Activated CD4-positive, CD25-positive, alpha-beta regulatory T cell (primary cell): ENCODE measurements at places on chromosomes 5 and 9.

- DNase-seq: no peak
Observed at GRCh38 chr5:78698191-78698791, 49.7 kb upstream of the LHFPL2 start.

DNA sequence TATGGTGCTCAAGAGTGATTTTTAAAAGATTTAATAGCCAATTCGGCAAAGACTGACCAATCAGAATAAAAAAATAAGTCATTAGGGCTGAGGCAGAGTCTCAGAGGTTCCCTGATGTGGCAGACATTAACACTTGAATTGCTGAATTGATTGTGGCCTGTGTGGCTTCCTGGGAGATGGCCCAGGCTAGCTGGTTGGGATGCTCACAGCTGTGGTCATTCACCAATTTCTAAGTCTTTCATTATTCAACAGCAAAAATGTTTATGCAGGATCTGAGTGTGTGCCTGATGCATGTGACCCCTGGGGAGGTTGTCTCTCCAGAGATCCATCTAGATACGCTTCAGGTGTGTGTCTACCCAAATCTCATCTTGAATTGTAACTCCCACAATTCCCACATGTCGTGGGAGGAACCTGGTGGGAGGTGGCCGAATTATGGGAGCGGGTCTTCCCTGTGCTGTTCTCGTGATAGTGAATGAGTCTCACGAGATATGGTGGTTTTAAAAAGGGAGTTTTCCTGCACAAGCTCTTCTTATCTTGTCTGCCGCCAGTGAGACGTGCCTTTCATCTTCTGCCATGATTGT is 632.6 kb upstream of the SEMA6A start:
- no peak for DNase-seq

DNA sequence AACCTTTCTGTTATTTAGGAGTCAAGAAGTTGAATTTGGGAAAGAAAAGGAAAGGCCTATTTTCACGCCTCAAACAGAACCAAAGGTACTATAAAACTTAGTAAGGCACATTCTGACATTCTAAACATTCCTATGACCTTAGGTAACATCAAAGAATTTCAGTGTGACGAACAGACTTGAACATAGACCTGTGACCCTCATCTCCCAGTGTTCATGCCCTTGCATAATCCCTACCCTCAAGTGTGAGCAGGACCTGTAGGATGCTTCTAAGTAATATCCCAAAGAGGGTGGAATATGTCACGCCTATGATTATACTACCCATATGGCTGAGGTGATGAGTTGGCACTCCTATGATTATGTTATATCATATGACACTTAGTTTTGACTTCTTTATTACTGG is 540.9 kb downstream of the KIF4B start:
- DNase-seq: no peak

GRCh38 chr5:102596113-102596512 is 97.3 kb upstream of the SLCO6A1 start:
- no peak for DNase-seq

DNA sequence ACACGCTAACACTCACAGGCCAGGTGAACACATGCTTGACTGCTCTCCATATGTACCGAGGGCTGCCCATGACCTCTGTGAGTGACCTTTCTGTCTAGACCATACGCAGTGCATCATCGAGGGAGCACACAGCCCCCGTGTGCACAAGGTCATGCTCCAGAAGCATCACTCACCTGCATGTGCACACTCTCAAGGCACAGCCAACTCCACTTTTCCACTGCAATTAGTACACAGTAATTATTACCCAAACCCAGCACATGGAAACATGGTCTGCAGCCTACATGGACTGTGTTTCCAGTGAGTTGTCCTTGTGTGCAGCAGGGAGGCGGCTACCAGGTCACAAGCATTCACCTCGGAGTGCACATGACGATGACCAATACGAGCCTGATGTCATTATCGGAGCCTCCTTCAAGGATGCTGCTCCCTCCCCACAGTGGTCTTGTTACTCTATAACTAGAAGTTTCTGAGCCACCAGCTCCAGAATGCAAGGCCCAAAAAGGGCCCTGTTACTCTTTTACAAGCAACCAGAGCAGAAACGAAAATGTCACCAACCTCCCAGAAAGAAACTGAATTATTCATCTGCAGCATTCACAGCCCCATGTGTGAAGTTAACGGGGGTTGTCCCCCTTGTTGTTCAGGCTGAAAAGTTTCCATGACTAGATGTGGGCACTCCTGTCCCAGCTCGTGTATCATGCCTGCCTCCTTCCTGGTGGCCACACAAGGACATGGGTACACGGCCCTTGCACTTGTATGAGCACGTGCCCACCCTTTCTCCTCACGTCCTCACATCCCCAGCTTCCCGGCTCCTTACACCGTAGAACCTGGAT is 31.2 kb downstream of the SEMA4D start:
- no peak for DNase-seq

DNA sequence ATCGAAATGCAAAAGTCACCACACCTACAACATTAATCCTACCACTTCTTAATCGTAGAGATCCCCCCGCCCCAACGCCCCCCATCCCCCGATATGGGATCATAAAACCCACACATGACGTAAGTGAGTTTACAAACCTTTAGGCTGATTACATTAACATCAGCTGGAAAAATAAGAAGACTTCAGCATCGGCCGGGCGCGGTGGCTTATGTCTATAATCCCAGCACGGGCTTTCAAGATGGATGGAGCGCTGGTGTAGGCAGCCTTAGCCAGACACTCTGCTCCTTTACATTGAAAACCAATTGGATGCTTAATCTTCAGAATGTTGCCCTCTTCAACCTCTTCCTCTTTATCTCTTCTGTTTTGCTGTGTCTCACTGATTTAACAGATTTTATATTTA is 1376.0 kb downstream of the MAT2B start:
- no peak for DNase-seq

DNA sequence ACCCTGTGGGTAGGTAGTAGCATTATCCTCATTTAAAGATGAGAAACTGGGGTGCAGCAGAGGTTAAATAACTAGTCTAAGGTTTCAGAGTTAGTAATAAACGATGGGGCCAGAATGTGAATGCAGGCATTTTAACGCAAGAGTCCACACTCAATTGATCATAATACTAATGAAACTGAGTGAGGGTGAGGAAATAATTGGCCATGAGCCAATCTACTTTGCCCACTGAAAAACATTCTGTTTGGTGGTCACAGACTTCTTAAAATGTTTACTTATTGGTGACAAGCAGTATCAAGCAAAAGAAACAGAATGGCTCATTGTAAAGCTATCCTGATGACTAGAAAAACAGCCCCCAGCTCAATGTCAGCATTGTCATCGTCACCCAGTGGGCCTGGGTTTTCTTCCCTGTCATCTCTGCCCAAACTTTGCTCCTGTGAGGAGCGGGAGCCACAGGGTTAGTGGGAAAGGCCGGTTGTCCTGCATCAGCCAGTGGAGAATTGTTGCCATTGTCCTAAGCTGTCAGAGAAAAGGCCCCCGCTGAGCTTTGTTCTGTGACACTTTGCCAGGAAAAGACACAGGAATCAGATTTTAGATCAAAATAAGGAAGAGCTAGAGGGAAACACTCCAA is 77.3 kb upstream of the MAN2A1 start:
- no peak for DNase-seq

DNA sequence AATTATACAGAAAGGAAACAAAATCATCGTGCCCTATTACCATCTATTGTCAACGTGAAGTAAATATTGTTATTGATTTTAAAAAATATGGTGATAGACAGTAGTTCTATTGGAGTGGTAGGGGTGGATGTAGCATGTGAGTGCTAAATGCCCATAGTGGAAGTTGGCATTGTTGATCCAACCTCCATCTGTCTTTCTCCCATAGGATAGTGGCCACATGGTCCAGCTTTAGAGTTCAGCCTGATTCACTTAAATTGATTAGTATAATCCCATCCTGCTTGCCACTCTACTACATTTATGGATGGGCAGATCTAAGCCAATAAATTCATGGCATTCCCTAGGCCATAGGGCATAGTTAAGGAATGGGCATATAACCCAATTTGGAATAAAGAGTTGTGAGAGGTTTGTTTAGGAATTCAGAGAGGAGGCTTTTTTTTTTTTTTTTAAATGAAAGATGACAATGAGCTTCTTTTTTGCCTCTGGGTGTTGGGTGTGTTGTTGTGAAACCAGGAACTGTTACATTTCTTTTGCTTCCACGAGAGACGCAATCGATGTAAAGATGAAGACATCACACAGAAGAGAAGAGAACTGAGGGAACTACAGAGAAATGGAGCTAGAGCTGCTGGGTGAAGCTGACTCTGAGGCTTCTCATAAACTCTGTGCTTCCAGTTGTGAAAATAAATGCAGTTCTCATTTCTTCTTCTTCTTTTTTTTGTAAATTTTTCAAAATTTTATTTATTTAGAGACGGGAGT is 12.5 kb upstream of the CHD1 start:
- DNase-seq: no peak

- DNase-seq: no peak
Observed at GRCh38 chr9:137676998-137677397, 58.2 kb downstream of the EHMT1 start.

- DNase-seq: no peak
Observed at GRCh38 chr9:111961575-111961974, 65.0 kb downstream of the UGCG start.

DNA sequence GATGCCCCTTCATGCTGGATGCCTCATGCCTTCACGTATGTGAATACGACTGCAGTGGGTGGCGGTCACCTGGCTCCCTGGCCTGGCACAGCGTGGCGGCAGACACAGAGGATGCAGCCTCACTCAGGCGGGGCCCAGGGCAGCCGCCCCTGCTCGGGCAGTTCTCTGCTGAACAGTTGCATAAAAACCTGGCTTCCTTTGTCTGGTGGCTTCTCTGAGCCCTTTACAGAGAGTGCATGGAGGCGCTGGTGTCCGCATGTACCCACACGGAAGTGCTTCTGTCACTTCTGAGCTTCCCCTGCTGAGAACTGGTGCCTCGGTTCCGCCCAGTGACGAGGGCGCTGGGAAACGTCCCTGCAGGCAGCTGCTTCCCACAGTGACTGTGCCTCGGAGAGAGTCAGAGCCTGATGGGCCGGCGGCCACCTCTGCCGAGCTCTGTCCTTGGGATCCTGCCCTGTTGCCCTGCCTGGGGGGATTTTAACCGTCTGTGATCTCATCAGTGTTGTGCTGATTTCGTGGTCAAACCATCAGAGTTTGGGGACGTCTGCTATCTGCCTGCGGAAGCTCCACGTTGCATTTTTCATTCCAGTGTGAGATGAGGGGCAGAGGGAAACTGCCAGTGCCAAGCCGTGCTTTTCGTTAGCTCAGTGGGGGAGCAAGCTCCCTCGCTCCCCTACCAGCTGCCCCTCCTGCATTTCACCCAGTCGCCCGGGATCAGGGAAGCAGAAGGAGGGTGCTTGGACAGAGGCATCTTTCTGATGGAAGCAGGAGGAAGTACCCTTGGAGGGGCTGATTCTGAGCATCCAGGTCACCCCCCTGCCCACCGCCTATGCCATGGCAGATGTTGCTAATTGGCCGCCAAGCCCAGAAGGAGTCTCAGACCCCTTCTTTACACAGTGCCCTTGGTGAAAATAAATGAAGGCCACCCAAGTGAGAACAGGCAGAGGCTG is 153.0 kb upstream of the COL5A1 start:
- no peak for DNase-seq

GRCh38 chr5:37214550-37214949 is 34.6 kb downstream of the CPLANE1 start:
- no peak for DNase-seq

- peak; percentile 37 for DNase-seq
Observed at GRCh38 chr9:33225319-33226147, 14.4 kb upstream of the SPINK4 start.

GRCh38 chr5:1502046-1502736 is 21.6 kb downstream of the LPCAT1 start:
- no peak for DNase-seq

GRCh38 chr5:6701491-6701890 is 11.7 kb upstream of the TENT4A start:
- DNase-seq: no peak

DNA sequence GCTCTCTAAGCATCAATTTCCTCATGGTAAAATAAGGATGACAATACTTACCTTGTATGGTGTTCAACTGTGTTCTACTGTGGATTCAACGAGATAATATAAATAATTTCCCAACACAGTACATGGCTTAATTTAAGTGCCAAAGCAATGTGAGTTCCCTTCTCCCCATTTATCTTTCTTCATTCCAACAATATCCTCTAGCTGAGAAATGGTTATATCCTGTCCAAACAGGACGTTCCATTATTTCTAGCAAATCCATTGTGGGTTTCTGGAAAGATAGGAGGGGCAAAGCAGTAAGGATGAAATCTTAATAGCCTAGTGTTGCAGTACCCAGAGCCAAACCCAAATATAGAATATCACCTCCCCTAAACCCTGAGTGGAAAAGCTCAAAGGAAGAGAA is 22.0 kb downstream of the ABCA1 start:
- DNase-seq: no peak

- no peak for DNase-seq
Observed at GRCh38 chr9:72665421-72665820, 144.0 kb downstream of the TMC1 start.

GRCh38 chr5:36323926-36324781 is 22.5 kb upstream of the RANBP3L start:
- DNase-seq: no peak

GRCh38 chr5:139668064-139668880 is 20.1 kb downstream of the CXXC5 start:
- DNase-seq: peak; percentile 27

DNA sequence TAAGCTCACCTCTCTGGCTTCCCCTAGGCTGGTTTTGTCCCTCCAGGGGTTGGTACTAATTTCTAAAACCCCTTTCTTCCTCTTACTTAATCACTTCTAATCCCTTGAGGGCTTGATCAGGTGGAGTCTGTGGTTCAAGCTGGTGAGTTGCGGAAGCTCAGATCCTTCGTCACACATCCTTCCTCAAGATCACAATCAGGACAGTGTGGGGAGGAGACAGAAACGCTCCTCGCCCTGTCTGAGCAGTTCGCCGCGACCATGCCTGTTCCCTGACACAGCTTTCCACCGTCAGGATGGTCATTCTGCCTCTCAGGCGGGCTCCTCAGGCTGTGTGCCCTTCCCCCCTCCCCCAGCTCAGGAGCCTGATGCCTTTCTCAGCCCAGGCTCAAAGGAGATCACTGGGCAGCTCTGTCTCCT is 24.3 kb downstream of the CPLX2 start:
- DNase-seq: no peak

DNA sequence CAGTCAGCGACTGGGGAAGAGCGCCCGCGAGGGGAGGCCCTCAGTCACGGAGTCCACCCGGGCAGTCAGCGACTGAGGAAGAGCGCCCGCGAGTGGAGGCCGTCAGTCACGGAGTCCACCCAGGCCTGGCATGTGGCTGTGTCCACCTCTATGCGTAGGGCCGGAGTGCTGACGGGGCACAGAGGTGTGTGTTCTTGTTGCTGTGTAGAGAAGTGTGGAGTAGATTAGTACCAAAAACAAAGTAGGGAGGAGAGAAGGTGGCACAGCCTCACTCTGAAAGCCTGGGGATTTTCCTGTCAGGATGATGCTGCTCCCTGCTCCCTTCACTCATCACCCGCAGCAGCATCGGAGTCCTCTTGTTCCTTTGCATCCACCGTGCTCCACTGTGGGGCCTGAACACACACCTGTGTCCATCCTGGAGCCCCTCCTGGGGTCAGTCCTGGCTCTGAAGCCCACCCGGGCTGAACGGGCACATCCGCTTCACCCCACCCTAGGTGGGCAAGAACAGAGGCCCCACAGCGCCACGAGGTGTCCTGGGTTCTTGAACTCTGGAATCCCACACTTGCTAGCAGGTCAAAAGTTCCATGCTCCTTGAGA is 37.9 kb downstream of the AHRR start:
- no peak for DNase-seq
